ENCODE measurements at places on chromosomes 6 and 20.

- no peak for DNase-seq
Observed at GRCh38 chr6:160093061-160093460, 28.6 kb upstream of the SLC22A1 start.

DNA sequence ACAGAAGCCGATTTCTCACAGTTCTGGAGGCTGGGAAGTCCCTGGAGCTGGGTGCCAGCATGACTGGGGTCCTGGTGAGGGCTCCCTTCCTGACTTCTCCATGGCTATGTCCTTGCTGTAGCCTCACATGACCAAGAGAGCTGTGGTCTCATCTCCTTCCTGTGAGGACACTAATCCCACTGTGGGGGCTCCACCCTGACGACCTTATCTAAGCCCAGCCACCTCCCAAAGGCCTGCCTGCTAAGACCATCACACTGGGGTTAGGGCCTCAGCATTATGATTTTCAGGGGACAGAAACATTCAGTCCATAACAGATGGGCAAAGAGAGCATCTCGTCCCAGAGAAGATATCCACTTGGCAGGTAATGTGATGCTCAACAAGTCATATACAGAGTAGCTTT lies 16.8 kb downstream of the RPP40 start:
- no peak for DNase-seq

DNA sequence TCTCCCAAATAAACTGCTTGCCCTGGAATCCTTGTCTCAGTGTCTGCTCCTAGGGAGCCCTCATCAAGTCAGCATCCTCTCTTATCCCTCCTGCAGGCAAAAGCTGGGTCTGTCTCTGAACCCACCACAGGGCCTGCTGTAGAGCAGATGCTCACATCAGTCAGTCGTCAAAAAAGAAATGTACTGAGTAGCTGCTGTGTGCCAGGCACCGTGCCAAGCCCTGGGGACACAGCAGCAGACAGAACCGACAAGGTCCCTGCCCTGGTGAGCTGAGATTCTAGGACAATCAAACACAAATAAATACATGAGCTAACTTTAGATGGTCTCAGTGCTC lies 68.5 kb downstream of the EYA2 start:
- no peak for DNase-seq

- DNase-seq = no peak
Observed at GRCh38 chr20:15603506-15603905, 969.7 kb downstream of the KIF16B start.

DNA sequence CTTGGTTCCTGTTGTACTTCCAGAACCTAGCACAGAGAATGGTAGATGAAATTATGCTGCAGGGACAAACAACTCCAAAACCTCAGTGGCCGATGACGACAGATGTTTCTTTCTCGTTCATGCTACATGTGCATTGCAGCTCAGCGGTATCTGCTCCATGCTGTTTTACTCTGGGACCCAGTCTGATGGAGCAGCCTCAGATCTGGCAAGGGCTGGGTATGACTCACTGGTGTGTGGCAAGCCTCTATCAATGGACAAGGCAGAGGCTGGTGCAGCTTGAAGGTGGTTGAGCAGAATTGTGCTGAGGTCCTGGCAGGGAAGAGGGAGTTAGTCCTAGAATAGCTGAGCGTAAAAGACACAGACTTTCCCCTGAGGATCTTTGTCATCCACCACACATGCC lies 10.3 kb upstream of the BLCAP start:
- DNase-seq = peak; percentile 44

DNA sequence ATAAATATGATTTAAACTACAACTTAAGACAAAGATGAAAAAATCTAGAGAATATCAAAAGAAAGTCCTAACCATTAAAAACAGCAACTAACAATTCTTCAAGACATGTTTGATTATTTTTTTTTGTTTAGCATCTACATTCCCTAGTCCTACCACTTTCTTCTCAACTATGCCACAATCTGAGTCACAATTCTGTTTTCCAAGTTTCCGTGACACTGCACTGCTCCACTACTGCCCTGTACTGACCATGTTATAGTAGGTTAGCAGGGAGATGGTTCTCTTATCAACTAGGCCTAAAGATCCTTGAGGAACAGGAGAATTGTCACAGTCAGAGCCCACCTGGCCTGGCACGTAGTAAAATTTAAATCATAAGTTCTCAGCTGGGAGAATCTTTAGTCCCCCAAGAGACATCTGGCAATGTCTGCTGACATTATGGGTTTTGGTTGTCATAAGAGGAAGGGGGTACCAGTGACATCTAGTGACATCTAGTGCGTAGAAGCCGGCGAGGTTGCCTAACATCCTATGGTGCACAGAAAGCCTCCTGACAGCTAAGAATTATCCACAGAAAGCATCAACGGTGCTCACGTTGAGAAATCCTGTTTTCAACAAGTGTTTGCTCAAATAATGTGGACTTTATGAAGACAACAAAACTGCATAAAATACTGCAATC lies 100.5 kb downstream of the PDE10A start:
- DNase-seq = no peak

DNA sequence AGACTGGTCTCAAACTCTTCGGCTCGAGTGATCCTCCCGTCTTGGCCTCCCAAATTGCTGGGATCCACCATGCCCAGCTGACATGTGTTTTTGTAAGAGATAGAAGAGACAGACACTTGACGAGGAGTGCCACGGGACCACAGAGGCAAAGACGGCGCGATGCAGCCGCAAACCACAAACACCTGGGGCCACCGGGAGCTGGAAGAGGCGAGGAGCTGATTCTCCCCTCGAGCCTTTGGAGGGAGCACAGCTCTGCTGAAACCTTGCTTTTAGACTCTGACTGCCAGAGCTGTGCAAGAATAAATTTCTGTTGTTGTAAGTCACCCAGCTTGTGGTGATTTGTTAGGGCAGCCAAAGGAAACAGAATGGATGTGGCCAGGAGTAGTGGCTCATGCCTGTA lies 46.9 kb downstream of the TFAP2C start:
- DNase-seq = no peak

DNA sequence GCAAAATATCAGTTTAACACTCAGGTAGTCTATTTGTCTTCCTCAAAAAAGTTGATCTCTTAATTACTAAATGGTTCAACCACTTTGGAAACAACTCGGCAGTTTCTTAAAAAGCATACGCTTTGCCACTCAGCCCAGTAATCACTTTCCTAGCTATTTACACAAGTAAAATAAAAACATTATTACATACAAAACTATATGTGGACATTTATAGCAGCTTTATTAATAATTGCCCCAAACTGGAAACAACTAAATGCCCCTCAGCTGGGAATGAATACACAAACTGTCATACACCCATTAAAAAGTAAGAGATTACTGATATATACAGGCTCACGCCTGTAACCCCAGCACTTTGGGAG lies 7.4 kb downstream of the EEF1A1 start:
- no peak for DNase-seq

GRCh38 chr6:105188251-105188650 lies 8.4 kb upstream of the POPDC3 start:
- no peak for DNase-seq

DNA sequence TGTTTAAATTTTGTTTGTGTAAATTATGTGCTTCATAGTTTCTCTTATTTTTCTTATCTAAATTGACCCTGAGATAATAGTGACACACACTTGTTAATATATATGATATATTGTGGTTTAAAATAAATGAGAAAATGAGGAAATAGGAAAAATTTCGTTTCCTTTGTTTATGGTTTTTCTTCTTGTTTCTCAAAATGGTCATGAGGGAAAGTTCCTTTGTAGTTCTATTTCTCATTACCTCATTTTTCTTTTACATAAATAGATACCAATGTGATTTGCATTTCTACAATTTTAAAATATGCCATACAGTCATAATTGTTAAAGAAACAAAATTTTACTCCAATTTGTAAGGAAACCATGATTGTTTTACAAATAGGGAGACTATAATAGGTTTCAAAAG lies 9.2 kb downstream of the OR2A4 start:
- no peak for DNase-seq

- peak; percentile 46 for DNase-seq
Observed at GRCh38 chr6:127637830-127638409, 60.9 kb downstream of the C6orf58 start.

DNA sequence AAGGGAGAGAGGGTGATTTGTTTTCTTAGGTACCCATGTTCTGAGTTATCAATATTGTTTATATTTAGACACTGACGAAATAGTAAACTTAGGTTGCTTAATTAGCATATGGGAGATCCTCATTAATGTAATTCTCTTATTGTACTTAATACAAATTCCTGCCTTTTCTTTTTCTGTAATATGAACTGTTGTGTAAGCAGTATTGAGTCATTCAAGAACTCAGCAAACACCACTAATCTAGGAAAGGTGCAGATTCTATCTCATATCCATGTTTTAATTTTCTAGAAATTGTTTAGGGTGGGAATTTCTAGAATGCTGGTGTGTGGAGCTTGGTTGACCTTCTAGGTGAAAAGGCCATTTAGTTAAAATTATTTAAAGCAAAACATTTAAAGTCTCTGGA lies 216.0 kb downstream of the ZFAND3 start:
- DNase-seq = peak; percentile 25

GRCh38 chr6:46959419-46959818 lies 37.7 kb upstream of the ADGRF5 start:
- DNase-seq = no peak

DNA sequence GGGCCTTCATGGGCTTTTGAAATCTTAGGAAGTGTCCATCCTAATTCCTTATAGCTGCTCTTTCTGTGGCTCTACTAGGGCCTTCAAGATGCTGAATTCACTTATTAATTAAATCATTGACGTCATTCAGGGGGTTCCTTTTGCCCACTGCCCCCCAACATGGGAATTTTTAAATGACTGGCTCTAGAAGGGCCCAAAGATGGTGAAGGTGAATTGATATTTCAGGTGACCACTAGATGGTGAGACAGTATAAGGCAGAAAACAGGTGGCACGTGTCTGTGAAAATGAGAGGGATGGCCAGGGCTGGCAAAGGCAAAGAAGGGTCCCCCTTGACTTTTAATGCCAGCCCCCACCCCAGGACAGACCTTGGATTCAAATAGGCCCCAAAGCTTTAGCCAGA lies 11.8 kb downstream of the GNAS start:
- no peak for DNase-seq

- DNase-seq = no peak
Observed at GRCh38 chr6:121439475-121439874, 4.0 kb downstream of the GJA1 start.

Data from fibroblast of villous mesenchyme (primary cell).